ENCODE measurements at places on chromosomes 13 and 19.

GRCh38 chr13:26558074-26558805, 757 bp downstream of the WASF3 start:
- no peak for DNase-seq

DNA sequence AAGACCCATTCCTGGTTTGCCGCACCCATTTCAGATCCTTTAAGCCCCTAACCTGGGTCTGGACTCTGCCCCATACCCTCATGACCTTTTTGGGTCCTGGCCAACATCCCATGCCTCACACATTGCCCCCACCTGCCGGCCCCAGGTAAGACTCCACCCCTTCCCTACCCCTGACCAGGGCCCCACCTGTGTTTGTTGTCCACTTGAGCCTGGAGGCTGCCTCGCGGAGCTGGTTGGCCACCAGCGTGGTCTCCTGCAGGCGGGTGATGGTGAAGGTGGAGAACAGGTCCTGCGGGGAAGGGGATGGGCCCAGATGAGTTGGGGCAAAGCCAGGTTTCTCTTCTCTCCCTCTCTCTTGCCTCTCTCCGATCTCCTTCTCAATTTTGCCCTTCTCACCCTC, 19.5 kb downstream of the MAN2B1 start:
- DNase-seq = no peak

- no peak for DNase-seq
Observed at GRCh38 chr13:30696278-30697176, 38.8 kb upstream of the ALOX5AP start.

- DNase-seq = no peak
Observed at GRCh38 chr13:97211300-97211699, 10.8 kb upstream of the MBNL2 start.

DNA sequence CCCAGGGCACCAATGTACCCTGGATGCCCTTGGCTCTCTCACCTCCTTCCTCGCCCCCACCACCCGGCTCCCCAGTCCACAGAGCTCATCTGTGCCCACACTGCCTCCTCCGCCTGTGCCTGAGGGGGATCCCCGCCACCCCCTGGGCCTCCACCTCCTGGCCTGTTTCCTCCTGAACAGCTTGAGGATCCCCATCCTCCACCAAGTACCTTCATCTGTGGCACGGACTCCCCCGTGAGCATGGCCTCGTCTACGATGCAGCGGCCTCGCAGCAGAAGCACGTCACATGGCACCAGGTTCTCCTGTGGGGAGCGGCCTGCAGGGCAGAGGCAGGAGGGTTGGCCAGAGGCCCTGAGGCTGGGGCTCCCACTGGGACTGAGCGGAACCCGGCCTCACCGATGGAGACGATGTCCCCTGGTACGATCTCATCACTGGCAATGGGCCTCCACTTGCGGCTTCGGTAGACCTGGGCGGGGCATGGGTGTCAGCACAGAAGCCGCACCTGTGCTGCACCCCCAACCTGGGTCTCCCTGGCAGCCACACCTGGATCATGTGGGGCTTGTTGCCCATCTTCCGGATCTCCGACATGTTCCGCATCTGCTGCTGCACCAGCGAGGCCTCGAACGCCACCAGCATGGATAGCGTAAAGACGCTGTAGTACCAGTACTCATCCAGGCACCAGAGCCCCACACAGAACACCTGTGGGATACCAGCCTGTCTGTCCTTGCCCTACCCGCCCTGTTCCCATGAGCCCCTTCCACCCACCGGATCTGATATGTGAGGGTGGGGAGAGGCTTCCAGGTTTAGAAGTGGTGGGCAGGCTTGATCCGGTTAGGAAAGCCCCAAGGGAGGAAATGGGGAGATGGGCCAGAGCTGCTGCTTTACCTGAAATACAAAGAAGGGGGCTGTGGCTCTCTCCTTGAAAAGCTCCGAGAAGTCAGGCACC, 6.8 kb downstream of the ATP13A1 start:
- no peak for DNase-seq

DNA sequence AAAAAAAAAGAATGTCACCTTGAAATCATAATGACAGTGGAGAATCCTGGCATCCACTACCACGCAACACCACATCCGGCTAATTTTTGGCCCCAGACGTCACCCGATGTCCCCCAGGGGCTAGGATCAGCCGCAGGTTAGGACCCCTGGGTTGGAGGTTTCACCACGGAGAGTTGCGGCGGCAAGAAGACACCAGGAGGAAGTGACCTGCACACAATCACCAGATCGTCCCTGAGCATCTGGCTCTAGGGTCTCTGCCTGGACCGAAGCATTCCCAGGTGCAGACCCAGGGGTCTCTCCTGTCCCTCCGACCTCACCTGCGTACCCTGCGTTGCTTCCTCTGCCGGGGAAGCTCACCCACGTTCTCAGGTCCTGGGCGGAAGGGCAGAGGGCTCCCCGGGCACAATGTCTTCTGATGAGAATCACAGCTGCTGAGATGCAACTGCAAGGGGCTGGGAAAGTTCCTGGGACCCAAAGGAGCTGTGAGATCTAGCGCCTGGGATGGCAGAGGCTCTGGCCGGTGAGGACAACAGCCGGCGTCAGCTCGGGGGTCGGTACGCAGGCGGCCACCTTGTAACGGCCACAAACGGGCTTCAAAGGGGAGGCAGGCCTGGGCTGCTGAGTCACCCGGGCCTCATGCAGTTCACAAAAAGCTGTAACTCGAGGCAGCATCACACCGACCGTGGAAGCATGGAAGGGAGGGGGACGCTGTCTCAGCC, 111.2 kb downstream of the GADD45B start:
- DNase-seq = no peak
